ENCODE measurements at places on chromosomes 3 and 15.

DNA sequence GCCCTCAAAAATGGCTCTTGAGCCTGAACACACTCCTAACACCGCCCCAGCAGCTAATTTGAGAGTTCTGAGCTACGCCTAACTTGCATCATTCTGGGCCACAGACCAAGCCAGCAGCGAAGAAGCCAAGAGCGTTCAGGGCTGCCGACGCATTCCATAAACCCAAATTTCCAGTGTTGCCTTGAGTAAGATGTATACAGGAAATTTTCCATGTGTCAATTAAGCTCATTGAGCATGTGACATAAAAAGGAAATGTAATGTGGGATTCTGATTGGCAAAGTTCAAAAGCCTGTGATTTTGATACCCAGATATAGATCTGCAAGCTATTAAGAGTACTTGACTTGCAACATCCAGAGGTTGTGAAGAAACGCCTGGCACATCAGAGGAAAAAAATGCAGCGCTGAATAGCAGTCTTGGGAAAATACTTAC, 148.6 kb upstream of the NR2F2 start:
- no peak for DNase-seq

DNA sequence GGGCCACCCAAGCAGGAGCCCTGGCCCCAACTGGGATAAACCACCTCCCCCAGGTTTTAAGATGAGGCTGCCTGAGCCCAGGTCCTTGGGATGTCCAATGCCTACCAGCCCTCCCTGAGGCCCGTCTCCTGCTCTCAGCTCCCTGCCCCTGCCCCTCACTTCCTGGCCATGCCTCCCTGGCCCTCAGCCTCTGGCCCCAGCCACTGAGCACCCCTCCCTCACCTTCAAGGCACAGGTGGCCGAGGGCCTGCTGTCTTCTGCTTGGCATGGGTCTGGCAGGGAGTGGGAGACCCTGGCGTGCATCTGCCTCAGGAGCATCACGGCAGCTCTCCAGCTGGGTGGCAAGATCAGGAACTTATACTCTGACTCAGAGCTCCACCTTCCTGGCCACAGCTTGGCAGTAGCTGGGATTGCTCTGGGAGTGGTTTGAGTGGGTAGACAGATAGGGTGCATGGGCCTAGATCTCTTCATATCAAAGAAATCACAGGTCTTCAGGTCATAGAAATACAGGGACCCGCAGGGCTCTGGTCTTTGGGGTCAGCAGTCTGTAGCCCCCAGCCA, at the start of gene PLA2G4E:
TSS of gene PLA2G4E (minus strand) at position 330 of the 561 bp plus-strand sequence. CDS start at position 318, 12 bp downstream.
- DNase-seq = no peak

DNA sequence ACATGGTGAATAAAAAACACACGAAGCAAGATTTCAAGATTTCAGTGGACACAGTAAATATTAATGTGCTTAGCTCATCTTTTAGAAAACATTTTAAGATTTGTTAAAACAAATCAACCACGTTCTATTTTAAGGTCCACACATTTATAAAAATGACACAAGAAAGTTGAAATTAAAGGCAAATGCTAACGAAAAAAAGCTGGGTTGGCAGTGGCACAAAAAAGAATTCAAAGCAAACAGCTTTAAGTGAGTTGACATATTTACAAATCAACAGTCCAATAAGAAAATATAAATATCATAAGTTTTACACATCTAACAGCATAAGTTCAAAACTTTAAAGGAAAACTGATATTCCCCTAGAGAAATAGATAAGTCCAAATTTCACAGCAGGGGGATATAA, 430.4 kb upstream of the CCDC54 start:
- DNase-seq = no peak

DNA sequence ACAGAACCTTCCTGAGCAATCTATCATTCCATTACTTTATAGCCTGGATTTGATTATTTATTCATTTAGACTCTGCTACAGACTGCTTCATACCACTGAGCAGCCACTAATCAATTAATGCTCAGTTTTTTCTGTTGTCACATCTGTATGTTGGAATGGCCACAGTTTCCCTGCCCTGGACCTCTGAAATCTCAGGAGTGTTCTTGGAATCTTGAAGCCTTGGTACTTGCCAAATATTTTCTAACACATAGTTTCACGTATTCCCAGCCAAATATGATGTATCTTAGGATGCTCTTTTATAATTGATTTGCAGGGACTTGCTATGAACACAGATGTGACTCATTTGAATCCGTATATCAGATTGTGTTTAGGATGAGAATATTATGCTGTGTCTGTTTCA, 225.8 kb downstream of the TAFA4 start:
- DNase-seq = no peak

DNA sequence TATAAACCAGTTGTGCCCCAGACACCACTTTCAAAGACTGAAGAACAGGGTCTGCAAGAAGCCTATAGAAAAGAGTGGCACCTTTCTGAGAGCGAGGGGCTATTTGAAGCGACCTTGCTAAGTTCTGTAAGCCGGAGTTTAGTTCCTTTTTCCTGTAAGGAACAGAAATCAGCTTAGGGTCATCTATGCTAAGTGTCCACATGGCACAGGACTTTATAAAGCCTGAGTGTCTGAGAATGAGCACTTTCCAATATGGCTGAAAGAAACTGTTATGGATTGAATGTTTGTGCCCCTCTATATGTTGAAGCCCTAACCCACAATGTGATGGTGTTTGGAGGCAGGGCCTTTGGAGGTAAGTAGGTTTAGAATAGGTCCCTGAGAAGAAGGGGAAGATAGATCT, 4.0 kb upstream of the A4GNT start:
- DNase-seq = no peak
